Neural crest cell (in vitro differentiated cells): ENCODE measurements at places on chromosomes 16 and 17.

- no peak for DNase-seq
Observed at GRCh38 chr16:4182581-4183236, 59.2 kb downstream of the SRL start.

DNA sequence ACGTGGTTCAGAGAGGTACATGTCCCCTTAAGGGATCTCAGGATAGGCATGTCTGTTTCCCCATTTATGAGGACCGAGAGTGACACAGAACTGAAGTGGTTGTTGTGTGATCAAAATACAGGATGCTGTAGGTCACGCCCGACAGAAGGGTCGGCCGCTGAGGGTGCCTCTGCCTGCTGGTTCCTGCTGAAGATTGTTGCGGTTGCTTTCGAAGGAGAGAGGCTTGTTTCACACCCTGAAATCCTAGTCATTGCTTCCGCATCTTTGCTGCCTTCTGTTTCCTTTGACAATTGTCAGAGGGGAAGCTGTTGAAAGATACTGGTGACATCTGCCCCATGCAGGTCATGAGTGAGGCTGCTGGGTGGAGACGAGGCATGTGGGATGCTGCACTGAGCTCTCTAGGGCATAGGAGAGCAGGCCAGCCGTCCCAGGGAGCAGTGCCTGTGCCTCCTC, 3.8 kb upstream of the NAT9 start:
- DNase-seq: no peak

DNA sequence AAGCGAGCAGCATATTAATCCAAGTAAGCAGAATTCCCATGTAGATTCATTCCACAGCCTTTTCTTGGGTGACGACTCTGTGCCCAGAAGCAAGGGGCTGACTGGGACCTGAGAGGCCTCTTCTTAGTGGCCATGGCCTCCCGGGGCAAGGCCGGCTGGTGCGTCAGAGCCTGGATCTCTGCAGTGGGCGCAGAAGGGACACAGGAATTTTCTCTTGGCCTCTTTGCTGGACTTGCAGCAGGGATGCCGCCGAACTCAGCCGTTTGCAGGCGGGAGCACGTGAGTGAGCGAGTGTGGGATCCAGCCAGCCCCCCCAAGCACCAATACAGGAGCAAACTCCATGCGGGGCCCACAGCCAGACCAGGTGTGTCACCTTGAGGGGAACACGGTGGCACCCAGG, 151.8 kb downstream of the RPTOR start:
- DNase-seq: no peak

DNA sequence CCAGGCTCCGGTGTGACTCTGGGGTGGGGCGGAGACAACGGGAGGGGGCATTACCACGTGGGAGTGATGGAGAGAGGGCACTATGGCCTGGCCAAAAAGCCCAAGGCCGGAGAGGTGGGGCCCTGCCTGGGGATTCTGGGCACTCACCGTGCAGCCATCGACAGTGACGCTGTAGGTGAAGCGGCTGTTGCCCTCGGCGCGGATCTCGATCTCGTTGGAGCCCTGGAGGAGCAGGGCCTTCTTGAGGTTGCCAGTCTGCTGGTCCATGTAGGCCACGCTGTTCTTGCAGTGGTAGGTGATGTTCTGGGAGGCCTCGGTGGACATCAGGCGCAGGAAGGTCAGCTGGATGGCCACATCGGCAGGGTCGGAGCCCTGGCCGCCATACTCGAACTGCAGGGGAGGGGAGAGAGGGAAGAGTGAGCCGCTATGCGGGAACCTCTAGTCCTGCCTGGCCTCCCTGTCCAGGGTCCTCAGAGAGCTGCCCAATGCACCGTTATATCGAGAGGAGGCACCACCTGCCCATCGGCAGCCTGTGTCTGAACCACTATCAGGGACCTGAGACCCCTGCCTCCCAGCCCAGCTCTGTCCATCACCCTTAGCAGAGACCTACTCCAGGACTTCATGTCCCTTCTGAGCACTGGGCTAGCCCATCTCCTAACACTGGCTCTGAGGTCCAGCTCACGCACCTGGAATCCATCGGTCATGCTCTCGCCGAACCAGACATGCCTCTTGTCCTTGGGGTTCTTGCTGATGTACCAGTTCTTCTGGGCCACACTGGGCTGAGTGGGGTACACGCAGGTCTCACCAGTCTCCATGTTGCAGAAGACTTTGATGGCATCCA, 15.6 kb downstream of the COL1A1 start:
- no peak for DNase-seq

GRCh38 chr17:77594416-77595209, 363.9 kb upstream of the TNRC6C start:
- DNase-seq: no peak

- DNase-seq: no peak
Observed at GRCh38 chr17:9432134-9432885, 143.3 kb downstream of the STX8 start.

DNA sequence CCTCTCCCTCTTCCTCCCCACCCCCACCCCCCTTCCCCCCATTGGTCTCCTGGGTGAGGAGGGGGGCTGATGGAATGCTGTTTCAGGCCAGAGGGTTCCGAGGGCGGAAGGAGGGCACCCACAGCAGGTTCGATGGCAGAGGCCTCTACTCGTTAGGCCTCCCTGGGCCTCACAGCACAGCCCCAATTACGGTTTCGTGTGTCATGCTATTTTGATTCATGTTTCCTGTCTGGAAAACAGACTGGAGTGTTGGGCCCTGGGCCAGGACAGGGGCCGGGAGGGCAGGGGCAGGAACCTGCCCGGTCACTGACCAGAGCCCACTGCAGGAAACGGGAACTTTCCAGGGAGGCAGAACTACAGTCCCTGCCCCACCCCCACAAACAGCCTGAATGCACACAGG, 138.2 kb downstream of the C16orf95 start:
- DNase-seq: no peak

- no peak for DNase-seq
Observed at GRCh38 chr16:15509593-15510535, 75.5 kb downstream of the BMERB1 start.

DNA sequence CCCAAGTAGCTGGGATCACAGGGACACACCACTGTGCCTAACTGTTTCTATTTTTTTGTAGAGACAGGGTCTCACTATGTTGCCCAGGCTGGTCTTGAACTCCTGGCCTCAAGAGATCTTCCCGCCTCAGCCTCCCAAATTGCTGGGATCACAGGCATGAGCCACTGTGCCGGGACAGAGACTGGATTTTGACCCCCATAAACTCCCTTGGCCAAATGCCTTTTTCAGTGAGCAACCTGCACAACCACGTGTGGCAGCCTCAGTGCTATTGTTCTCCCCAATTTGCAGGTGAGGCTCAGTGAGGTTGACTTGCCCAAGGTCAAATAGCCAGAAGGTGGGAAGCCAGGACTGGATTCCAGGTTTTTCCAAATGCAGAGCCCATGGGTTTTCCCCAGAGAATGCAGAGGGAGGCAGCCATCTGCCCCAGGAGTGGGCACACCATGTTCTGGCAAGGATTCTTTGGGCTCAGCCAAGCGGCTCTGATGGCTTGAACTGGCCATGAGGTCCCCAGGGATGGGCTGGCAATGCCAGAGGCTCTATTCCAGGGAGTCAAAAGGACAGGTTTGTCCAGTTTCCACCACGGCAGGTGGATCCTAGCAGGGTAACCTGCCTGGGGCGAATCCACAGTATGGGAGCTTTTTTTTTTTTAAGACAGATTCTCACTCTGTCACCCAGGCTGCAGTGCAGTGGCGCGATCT, 1.8 kb downstream of the IL27 start:
- DNase-seq: no peak

DNA sequence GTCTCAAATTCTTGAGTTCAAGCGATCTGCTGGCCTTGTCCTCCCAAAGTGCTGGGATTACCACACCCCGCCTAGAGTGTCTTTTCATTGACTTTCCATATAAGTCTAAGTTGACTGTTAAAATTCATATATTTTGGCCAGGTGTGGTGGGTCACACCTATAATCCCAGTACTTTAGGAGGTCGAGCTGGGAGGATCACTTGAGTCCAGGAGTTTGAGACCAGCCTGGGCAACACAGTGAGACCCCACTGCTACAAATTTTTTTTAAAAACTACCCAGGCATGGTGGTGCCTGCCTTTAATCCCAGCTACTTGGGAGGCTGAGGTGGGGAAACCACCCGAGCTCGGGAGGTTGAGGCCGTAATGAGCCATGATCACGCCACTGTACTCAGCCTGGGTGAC, 21.9 kb upstream of the MRC2 start:
- no peak for DNase-seq

DNA sequence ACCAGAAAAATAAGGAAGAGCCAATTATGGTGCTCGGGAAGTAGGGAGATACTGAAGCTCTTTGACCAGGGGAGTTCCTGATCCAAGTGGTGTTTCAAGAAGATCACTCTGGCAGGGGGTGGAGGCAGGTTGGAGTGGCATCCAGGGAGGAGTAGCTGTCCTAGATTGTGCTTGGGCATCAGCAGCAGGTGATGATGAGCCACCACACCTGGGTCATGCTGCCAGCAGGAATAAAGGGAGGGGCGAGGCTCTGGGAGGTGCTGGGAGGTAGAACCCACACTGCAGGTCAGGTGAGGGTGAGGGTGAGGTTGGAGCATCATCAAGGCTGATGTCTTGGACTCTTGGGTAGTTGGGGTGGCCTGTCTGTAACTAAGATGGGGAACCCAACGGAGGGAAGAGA, 35.4 kb upstream of the ADGRG1 start:
- DNase-seq: no peak

DNA sequence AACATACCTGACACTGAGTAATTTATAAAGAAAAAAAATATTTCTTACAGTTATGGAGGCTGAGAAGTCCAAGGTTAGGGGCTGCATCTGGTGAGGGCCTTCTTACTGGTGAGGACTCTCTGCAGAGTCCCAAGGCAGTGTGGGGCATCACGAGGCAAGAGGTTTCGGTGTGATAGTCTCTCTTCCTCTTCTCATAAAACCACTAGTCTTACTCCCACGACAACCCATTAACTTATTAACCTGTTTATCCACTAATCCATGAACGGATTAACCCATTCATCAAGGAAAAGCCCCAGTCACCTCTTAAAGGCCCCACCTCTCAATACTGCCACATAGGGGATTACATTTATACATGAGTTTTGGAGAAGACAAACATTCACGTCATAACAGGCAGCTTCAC, 20.1 kb downstream of the CIITA start:
- DNase-seq: no peak

GRCh38 chr17:17346428-17347233, 43.5 kb downstream of the NT5M start:
- no peak for DNase-seq

- no peak for DNase-seq
Observed at GRCh38 chr17:69870751-69871199, 204.2 kb upstream of the KCNJ16 start.

DNA sequence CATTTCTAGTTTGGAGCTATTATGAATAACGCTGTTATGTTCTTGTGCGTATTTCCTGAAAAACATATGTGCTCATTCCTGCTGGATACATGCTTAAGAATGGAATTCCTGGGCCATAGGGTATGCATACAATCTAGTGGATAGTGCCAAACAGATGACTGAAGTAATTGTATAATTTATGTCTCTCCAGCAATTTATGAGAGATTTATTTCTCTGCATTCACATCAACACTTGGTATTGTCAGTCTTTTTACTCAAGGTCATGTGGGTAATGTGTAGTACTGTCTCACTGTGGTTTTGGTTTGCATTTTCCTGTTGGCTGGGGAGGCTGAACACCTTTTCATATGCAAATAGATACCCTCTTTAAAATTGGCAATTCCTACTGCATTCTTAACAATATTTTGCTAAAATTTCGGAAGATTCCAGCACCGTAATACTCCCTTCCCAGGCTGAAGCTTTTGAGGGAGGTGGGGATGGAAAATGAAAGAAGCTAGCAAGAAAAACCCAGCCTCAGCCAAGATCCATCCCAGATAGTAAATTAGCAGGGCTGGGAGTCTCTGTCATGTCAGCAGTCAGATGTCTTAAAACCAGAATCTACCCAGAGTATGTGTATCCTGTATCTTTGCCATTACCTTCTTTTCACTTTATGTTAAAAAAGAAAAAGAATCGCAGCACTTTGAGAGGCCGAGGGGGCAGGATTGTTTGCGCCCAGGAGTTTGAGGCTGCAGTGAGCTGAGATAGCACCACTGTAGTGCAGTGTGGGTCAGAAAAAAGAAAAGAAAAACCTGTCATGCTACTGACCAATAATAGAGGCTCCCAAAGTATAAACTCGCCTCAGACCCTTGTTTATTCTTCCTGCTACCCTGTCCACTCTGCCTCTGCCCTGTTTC, 204.9 kb downstream of the LGALS9B start:
- no peak for DNase-seq

- no peak for DNase-seq
Observed at GRCh38 chr17:61366715-61367413, 32.8 kb upstream of the TBX2 start.

GRCh38 chr17:40813804-40814203, 8.6 kb downstream of the KRT10 start:
- DNase-seq: no peak

- DNase-seq: no peak
Observed at GRCh38 chr16:11354733-11355574, 9.7 kb downstream of the RMI2 start.

- DNase-seq: no peak
Observed at GRCh38 chr16:69861292-69862030, 89.7 kb upstream of the CLEC18A start.

GRCh38 chr17:75927286-75927922, 13.4 kb downstream of the FBF1 start:
- peak; percentile 25 for DNase-seq

- DNase-seq: no peak
Observed at GRCh38 chr16:78515421-78515820, 416.0 kb downstream of the WWOX start.

- DNase-seq: peak; percentile 49
Observed at GRCh38 chr16:49854188-49854795, 1.6 kb downstream of the ZNF423 start.

DNA sequence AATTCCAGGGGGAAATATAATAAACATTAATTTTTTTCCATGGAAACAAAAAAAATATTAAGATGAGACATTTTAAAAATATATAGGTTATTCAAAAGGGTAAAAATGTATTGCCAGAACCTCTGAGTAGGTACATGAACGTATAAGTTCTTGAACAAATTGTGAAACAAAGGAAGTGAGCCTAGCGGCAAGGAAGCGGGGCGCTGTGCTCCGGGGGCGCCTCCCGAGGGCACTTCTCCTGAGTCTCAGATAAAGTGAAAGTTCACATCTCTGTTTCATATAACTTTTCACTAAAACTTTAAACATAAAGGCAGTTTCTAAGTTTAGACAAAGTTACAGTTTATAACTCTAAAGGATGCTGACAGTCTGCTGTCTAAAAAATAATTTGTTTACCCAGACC, 52.3 kb downstream of the TNRC6C start:
- no peak for DNase-seq

DNA sequence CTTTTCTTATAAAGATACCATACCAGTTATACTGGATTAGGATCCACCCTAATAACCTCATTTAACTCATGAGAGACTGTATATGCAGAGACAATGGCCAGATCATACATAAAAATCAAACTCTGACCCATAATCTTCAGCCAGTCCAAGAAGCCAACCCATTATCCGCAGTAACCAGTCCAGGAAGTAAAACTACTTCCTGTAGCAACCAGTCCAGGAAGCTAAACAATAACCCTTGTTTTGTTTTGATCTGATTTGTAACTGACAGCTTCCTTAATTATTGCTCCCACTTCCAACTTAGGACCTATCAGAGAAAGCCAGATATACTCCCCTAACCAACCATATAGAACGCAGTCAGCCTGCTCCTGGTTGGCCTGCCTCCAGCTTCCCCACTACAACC, 19.2 kb upstream of the SSTR2 start:
- DNase-seq: no peak

- no peak for DNase-seq
Observed at GRCh38 chr17:73288534-73289302, 23.1 kb downstream of the CDC42EP4 start.

GRCh38 chr17:77480199-77480508, 339.4 kb downstream of the SEC14L1 start:
- no peak for DNase-seq
